ENCODE measurements at places on chromosomes 7 and 10.

GRCh38 chr10:110546499-110547110 lies 20.9 kb upstream of the SMC3 start:
- DNase-seq = no peak

DNA sequence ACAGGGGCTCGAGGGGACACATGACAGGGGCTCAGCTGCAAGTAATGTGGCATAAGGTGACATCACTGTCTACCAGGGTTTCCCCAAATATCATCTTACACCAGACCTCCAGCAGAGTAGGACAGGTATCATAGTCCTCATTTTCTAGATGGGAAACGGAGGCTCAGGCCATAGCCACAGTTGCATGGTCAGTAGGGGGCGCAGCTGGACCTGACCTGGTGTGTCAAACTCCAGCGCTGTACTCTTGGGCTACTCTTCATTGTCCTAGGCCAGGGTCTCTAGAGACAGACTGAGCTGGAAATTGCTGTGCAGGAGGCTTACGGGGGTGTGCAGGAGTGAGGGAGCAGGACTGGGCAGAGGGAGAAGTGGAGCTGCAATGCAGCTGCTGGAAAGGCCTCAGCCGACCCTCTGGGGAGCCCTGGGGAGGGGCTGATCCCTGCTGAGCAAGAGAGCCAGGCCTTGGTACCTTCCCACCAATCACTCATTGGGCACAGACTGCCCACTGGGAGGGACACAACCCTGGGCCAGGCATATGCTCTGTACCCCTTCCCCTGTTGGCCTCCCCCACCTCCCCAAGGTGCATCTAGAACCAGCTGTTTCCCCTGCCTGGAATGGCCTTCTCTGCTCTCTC lies 89.9 kb downstream of the CDH23 start:
- DNase-seq = no peak

- DNase-seq = no peak
Measured at GRCh38 chr7:151963895-151964870, 7.9 kb downstream of the GALNTL5 start.

- DNase-seq = no peak
Measured at GRCh38 chr7:22316914-22317313, 40.0 kb downstream of the RAPGEF5 start.

GRCh38 chr10:65931291-65932070 lies 994.4 kb upstream of the LRRTM3 start:
- DNase-seq = no peak

- no peak for DNase-seq
Measured at GRCh38 chr7:121456785-121457359, 60.8 kb upstream of the FAM3C start.

GRCh38 chr10:76298329-76298728 lies 866.9 kb downstream of the LRMDA start:
- DNase-seq = no peak

GRCh38 chr10:15744217-15744865 lies 24.6 kb upstream of the ITGA8 start:
- DNase-seq = no peak

DNA sequence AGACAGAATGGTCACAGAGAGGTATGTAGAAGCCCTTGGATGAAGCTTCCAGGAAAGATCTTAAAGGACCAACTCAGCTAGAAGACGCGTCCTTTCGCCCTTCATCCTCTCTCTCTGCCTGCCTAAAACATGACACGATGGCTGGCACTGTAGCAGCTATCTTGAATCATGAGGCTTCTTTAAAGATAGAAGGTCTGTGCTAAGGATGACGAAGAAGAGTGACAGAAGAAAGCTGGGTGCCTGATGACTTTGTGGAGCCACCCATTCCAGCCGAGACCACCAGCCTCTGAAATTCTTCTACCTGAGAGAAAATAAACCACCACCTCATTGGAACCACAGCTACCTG lies 25.5 kb downstream of the WDR86 start:
- DNase-seq = no peak

All from stimulated activated CD8-positive, alpha-beta memory T cell treated with anti-CD3 and anti-CD28 coated beads, Interleukin-4, amount 100 ng/mL, for 1 hour (primary cell).